ENCODE measurements at places on chromosomes 12 and 14. TPM values are rescaled to one million over a fixed set of nuclear protein-coding genes. Genes with fewer than 3 reads are reported as not detected.

DNA sequence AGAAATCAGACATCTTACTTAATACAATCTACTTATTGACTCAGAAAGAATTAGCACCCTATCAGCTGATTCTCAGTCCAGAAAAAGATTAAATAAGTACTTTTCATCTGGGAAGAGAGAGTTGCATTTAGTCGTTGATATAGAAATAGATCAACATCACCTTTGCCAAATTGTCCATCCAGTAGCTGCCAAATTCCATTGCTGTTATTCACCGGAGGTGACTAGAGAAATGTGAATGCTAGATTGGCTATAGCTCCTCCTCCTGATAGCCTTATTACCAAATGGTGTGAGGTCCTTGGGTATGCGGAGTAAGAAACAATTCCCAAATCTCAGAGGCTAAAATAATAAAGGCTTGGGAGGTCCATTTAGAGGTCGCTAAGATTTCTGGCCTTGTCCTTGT, 723.3 kb upstream of the FLRT2 start:
- H3K36me3 ChIP-seq, result no peaks in the 10 kb centered on the region
- no peak for DNase-seq
- no peaks in the 10 kb centered on the region for H3K27me3 ChIP-seq
- H3K4me1 ChIP-seq, result no peaks in the 10 kb centered on the region

- no peak overlapping the region for H3K4me3 ChIP-seq
- H3K4me1 ChIP-seq, result no peaks in the 10 kb centered on the region
- H3K27ac ChIP-seq, result no peak overlapping the region
- no peaks in the 10 kb centered on the region for H3K36me3 ChIP-seq
Observed at GRCh38 chr12:94225947-94226630, 77.7 kb downstream of the PLXNC1 start.

GRCh38 chr12:55746913-55747231, 4.0 kb downstream of the GDF11 start:
- no peak for DNase-seq
- H3K36me3 ChIP-seq, result no peaks in the 10 kb centered on the region
- H3K4me3 ChIP-seq, result no peak overlapping the region
- H3K4me1 ChIP-seq, result no peaks in the 10 kb centered on the region
- H3K27ac ChIP-seq, result no peak overlapping the region

DNA sequence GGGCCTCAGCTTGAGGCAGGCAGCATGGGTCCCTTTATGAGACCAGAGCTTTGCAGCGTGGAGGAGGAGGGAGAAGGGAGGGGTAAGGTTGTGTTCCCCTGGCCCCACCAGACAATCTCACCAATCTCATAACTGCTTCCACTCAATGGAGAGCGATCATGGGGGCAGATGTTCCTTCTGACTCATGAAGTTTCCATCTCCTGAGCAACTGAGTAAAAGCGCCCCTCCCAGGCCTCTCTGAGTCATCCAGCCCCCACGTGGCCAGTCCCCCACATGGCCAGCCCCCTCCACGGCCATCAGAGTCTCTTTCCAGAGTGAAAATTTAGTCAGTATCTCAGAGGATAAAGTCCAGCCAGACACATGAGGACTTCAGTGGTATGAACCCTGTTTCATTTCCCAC, 39.2 kb upstream of the PLXNC1 start:
- H3K27me3 ChIP-seq, result no peaks in the 10 kb centered on the region
- no peaks in the 10 kb centered on the region for H3K4me1 ChIP-seq

DNA sequence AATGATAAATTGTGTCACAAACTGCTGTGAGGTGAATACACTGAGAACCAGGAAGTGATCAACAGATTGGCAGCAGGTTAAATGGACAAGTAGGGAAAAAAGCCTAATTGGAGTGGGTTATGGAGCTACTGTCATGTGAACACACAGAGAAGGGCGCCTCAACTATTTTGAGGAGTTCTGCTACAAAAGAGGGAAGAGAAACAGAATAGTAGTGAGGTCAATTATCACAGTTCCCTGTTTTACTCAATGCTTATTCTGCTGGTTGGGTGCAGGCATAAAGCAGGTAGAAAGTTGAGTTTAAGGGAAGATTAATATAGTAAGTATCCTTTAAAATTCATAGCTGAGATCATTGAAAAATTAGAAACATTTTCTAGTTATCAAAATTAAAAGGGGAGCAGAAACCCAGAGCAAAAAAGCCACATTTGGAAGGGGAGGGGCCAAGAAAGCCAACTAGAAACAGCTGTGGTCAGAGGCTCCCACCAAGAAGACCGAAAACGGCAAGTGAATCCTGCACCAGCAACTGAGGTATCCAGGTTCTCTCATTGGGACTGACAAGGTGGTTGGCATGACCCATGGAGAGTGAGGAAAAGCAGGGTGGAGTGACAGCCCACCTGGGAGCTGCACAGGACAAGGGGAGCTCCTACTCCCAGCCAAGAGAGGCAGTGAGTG, 105.7 kb downstream of the ZC3H14 start:
- no peak overlapping the region for H3K4me3 ChIP-seq
- no peaks in the 10 kb centered on the region for H3K27me3 ChIP-seq
- no peaks in the 10 kb centered on the region for H3K4me1 ChIP-seq

Gene MFAP5
- 4.6 TPM for total RNA-seq

Gene NFE2
- not detected for total RNA-seq

DNA sequence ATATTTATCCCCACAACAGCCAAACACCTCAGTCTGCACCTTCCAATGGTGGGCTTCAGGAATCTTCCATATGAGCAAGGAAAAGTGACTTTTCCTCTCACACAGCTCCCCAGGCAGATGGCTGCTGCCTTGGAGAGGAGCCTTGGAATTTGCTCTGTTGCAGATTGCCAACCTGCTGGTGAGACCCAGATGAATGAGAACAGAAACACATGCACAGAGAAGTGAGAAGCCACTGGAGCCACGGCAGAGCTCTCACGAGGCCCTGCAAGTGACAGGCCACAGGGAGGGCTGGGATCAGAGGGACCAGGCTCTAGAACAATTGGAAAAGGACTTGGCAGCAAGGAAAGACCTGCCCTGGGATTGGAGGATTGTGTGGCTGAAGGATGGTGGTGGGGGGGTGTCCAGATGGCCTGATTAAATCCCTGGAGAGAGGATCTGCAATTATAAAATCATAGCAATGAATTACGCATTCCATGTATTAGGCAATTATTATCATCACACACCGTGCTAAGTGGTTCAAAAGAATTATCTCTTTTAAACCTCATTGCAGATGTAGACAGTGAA, 84.9 kb upstream of the PWP1 start:
- H3K27me3 ChIP-seq, result no peaks in the 10 kb centered on the region
- H3K4me3 ChIP-seq, result no peak overlapping the region
- H3K36me3 ChIP-seq, result no peaks in the 10 kb centered on the region
- H3K4me1 ChIP-seq, result no peaks in the 10 kb centered on the region

Gene DEGS2
- total RNA-seq, result 37.0 TPM

DNA sequence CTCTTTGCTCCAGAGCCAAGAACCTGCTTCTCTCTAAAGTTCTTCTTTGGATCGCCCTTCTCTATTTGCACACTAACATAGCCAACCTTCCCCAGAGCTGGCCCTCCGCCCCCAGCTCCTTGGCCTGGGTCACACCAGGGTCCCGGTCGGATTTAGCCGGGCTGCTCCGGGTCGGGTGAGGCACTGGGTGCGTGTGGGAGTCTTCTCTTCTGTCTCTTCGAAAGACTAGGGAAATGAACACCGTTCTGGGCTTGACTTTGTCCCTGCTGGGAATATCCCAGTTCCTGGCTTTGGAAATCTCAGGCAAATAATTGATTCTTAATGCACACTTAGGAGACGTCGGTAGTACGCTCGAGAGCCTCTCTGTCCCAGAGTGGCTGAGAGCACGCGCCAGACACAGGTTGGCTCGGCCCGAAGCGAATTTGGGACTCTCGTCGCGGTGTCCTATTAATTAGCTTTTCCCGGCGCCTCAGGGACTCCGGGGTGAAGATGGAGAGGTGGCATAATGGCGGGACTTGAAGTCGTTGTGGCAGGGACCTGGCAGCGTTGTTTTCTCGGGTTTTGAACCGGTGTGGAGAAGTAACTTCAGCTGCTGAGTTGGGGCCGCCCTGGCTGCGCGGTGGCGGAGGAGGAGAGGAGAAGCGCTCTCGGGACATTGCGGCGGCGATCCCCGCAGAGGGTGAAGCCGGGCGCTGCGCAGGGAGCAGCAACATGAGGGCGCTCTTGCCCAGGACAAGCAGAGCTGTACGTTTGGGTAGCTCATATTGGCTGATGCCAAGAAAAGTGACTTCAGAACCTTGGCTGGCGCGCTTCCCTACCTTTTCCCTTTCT, 7.5 kb downstream of the FOXG1 start:
- DNase-seq, result no peak
- H3K4me1 ChIP-seq, result no peaks in the 10 kb centered on the region
- H3K4me3 ChIP-seq, result no peak overlapping the region
- peaks cover 35% of the 10 kb centered on the region for H3K27me3 ChIP-seq

DNA sequence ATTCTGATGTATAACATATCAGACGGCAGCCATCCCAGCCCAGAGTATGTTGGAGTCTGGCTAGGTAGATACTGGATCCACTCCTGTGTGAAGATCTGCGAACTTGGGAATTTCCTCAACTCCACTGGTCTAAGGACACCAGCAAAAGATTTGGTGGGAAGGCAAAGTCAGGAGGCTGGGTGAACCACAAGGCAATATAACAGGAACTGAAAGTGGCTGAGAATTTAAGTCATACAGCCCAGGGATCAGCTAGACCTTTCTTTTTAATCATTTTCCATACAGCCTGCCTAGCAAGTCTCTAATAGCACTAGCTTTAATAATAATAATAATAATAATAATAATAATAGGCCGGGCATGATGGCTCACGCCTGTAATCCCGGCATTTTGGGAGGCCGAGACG, 34.8 kb downstream of the BRAP start:
- peaks cover 11% of the 10 kb centered on the region for H3K36me3 ChIP-seq
- no peak for DNase-seq
- H3K4me3 ChIP-seq, result no peak overlapping the region
- no peaks in the 10 kb centered on the region for H3K4me1 ChIP-seq
- no peak overlapping the region for H3K27ac ChIP-seq

DNA sequence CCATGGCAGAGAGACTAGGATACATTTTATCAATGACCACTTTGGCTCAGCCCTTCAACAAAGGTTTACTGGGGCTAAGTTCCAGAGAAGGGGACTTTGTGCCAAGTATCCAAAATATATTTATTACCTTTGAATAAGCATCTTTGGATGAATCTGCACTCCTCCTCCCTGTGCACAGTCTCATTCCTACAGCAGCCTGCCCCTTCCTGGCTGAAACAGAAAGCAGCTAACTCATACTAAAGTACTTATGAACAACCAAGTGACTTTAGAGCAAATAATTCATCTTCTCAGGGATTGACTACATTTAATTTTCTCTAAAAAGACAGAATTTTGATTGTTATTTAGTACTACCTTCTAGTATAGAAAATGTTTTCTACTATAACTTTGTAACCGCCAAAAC, 47.8 kb upstream of the ETV6 start:
- no peaks in the 10 kb centered on the region for H3K4me1 ChIP-seq
- H3K4me3 ChIP-seq, result no peak overlapping the region
- no peak for DNase-seq
- no peaks in the 10 kb centered on the region for H3K27me3 ChIP-seq

DNA sequence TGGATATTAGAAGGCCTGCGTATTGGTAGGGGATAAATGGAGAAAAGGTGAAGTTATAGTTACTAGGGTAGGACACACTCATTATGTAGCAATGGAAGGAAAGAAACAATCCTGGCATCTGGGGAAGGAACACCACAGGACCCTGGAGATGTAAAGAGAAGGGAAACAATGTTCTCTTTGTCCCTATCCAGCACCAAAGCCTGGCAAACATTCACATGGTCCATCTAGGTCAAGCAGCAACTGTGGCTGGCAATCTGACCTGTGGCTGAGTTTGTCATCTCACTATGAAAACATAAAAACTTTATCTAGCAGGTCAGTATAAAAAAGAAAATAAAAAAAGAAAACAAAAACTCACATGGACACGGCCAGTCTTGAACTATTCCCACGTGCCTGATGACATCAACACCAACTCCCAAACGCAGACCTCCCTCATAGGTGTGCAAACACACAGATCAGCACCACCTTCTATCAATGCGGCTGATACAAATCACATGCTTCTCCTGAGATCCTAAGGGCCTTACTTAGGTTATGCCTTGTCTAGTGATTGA, 2.6 kb downstream of the POMT2 start:
- no peaks in the 10 kb centered on the region for H3K27me3 ChIP-seq
- H3K36me3 ChIP-seq, result no peaks in the 10 kb centered on the region
- no peak overlapping the region for H3K27ac ChIP-seq
- no peak overlapping the region for H3K4me3 ChIP-seq
- peaks cover 12% of the 10 kb centered on the region for H3K4me1 ChIP-seq
- no peak for DNase-seq

DNA sequence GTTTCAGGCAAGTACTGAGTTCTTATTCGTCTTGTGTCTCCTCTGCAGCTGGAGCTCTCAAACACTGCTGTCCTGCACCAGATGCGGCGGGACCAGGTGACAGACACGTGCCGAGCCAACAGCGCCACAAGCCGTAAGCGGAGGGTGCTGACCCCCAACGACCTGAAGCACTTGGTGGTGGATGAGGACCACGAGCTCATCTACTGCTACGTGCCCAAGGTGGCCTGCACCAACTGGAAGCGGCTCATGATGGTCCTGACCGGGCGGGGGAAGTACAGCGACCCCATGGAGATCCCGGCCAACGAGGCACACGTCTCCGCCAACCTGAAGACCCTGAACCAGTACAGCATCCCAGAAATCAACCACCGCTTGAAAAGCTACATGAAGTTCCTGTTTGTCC, 201.2 kb downstream of the SLC41A2 start:
- H3K36me3 ChIP-seq, result no peaks in the 10 kb centered on the region
- DNase-seq, result no peak
- H3K4me1 ChIP-seq, result no peaks in the 10 kb centered on the region
- no peaks in the 10 kb centered on the region for H3K27me3 ChIP-seq
- H3K27ac ChIP-seq, result no peak overlapping the region
- H3K4me3 ChIP-seq, result no peak overlapping the region

DNA sequence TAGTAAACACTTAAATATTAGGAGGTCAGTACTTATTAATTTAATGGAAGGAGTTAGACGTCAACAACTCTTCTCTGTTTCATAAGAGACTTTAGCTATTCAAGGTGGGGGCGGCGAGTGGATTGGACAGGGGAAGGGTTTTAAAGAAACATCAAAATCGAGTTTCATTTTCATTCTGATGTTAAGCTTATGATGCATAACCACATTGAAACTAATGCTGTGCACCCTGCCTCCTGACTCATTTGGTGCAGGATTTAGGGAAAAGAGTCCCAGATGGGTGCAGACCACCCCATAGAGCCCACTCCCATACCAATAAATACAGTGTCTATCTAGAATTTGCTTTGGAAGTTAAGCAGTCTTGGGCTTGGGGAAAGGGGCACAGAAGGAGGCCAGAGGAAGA, 7.4 kb downstream of the ZBTB39 start:
- no peak overlapping the region for H3K27ac ChIP-seq
- peaks cover 4% of the 10 kb centered on the region for H3K36me3 ChIP-seq

- no peaks in the 10 kb centered on the region for H3K4me1 ChIP-seq
- peak overlapping the region; percentile 56 for H3K4me3 ChIP-seq
- H3K27me3 ChIP-seq, result peaks cover 16% of the 10 kb centered on the region
- no peak for DNase-seq
- H3K36me3 ChIP-seq, result no peaks in the 10 kb centered on the region
- peak overlapping the region; percentile 85 for H3K27ac ChIP-seq
Observed at GRCh38 chr14:99270458-99271220, 1.4 kb downstream of the BCL11B start.

Gene NOXRED1
- 0.35 TPM for total RNA-seq

GRCh38 chr12:70577283-70577634, 60.0 kb downstream of the PTPRB start:
- no peak overlapping the region for H3K4me3 ChIP-seq
- no peaks in the 10 kb centered on the region for H3K36me3 ChIP-seq
- no peaks in the 10 kb centered on the region for H3K27me3 ChIP-seq
- no peak overlapping the region for H3K27ac ChIP-seq
- no peaks in the 10 kb centered on the region for H3K4me1 ChIP-seq

Gene ARHGEF40
- 66.9 TPM for total RNA-seq

- no peaks in the 10 kb centered on the region for H3K4me1 ChIP-seq
- H3K36me3 ChIP-seq, result no peaks in the 10 kb centered on the region
- H3K27ac ChIP-seq, result no peak overlapping the region
- DNase-seq, result no peak
- no peak overlapping the region for H3K4me3 ChIP-seq
- no peaks in the 10 kb centered on the region for H3K27me3 ChIP-seq
Observed at GRCh38 chr14:77344377-77344996, 23.7 kb downstream of the GSTZ1 start.
